ENCODE measurements at places on chromosomes 6 and 20. TPM values are rescaled to one million over a fixed set of nuclear protein-coding genes. Genes with fewer than 3 reads are reported as not detected.

The COL10A1 gene
- total RNA-seq, result not detected

The ZSCAN9 gene
- total RNA-seq, result 11.9 TPM

The PSMB1 gene
- 388 TPM for total RNA-seq

- no peak for DNase-seq
Observed at GRCh38 chr20:48771542-48771941, 56.3 kb downstream of the PREX1 start.

The SOBP gene
- 3.1 TPM for total RNA-seq

The DYNLT2 gene
- 3.3 TPM for total RNA-seq

- DNase-seq, result no peak
Observed at GRCh38 chr6:31567531-31568370, 4.3 kb upstream of the LTA start.

DNA sequence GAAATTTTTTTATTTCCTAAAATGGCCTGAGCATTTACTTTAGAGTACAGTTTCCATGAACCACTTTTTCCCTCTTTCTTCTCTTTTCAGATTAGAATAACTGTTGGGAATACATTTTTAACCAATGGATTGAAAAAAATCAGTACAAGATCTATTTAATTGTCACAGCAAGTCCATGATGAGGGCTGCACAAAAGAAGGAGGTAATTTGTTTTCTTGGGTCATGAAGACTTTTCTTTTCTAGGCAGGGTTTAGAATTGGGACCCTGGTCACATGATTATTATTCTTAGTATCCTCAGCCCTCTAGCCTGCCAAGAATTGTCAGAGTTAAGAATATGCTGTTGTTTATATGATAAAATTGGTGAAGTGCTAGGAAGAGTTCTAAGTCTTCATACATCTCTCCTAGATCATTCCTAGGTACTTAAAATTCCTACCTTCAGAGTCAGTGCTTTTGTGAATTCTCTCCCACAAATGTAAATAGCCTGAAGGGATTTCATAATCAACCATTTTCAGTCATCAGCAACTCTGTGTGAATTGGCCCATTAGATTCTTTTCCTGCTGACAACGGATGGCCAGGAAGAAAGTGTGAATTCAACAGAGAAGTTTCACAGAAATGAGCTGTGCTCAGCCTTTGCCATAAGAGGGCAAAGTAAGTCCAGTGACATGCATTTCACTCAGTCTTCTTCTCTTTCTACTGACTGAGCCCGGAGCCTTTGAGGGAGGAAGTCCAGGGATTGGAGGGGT is 32.4 kb upstream of the TPBG start:
- peak; percentile 40 for DNase-seq

DNA sequence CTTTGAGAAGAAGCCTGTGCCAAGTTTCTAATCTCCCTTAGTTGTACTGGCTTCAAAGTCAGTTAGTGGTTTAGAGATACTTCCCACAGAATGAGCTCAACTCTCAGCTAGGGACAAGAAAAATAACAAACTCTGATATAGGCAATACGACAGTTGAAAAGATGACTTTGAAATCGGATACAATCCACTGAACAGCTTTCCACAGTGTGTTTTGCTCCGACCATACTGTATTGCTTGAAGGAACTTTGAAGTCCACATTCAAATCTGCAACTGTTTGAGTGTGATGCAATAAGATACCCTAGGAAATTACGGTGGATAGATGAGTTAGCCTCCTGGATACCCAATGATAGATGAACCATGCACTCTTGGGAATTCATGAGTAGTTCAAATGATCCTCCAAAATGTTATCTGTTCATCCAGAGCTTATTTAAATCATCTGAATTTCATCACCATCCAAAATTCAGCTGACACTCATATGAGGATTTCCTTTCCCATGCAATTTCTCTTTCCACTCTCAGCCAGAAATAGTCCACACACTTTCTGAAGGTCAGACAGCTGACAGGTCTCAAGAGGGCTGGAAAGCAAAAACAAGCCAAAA is 443.8 kb downstream of the HAO1 start:
- DNase-seq, result no peak

DNA sequence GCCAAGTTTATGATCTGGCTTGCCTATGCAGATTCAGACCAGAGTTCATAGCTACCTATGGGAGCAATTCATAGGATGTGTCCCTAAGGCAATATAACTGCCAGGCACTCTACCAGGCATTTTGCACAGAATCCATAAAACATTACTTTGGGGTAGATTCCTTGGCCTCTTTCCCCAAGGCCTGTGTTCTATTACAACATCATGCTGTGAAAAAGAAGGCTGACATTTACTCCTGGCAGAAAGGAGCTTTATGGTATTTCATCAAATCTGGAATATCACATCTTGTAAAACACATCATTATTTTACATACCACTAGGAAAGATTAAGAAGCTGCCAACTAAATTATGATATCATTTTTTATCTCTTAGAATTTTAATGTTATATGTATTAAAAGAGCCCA is 287.0 kb upstream of the MARCKS start:
- DNase-seq, result no peak

The PGC gene
- total RNA-seq, result not detected

GRCh38 chr6:19812512-19813119 is 24.6 kb upstream of the ID4 start:
- peak; percentile 66 for DNase-seq

GRCh38 chr6:32772656-32773055 is 9.3 kb upstream of the HLA-DQB2 start:
- no peak for DNase-seq

DNA sequence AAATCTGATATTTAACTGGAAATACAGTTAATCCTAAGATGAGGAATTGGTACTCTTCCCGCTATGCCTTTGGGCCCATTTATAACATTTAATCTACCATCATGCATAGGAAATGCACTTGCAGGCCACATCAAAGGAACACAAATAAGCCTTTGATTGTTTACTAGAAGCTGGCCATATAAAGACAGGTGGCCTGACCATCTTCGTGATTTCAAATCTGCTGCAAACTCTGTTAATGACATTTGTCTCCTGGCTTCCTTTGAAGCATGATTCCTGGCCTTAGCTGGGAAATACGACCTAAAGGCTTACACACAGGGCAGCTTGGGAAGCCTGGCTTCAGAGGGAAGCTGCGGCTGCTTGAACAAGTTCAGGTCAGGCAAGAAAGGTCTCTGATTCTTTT is 552.1 kb downstream of the CDH26 start:
- no peak for DNase-seq

Data from GM23338 (cell line).